Putamen (tissue), 1 donor: ENCODE measurements at places on chromosomes 3 and 15.

DNA sequence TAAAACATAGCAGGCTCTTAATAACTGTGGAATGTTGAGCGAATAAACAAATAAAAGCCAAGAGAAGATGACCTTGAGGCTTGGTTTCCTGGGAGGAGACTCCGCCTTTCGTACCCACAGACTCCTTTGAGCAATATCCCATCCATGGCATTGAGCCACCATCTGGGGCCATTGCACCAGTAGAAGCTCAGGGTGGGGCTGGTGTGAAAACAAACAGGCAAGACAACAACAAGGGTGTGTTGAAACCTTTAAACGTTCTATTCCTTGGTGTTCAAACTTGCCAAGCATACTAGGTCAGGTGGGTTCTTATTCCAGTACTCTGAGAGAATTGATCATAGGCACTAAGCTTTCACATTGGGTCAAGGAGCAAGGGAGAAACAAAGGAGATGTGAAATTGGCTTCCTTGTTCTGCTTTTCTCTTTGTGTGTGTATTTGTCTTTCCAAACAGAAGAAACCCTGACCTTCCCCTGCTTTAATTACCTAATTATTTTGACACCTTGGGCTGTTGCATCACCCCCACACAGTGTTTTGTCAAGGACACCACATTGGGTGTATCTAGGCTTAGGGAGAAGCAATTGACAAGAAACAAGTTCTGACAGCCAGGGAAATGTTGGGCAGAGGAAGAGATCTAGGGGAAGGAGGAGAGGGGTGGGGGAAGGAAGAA lies 105.1 kb upstream of the BCL6 start:
- no peak for DNase-seq

DNA sequence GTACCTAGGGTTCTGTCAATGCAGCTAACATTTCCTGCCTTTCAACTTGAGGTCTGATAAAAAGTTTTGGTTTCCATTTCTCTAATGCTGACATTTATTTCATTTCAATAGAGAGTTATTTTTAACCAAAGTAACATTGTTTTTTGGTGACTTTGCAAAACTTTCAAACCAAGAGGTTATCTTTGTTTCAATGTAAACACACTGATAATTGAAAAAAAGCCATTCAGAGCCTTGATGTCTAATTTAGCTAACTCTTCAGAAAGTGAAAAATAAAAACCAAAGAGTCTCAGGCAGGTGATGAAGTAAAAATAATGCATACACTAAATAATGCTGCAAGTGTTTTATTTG lies 9.6 kb upstream of the TIPARP start:
- DNase-seq = no peak

- no peak for DNase-seq
Observed at GRCh38 chr3:42505128-42505848, 2.8 kb downstream of the VIPR1 start.

- DNase-seq = peak; percentile 60
Observed at GRCh38 chr3:150761831-150762661, 923 bp downstream of the SIAH2 start.

DNA sequence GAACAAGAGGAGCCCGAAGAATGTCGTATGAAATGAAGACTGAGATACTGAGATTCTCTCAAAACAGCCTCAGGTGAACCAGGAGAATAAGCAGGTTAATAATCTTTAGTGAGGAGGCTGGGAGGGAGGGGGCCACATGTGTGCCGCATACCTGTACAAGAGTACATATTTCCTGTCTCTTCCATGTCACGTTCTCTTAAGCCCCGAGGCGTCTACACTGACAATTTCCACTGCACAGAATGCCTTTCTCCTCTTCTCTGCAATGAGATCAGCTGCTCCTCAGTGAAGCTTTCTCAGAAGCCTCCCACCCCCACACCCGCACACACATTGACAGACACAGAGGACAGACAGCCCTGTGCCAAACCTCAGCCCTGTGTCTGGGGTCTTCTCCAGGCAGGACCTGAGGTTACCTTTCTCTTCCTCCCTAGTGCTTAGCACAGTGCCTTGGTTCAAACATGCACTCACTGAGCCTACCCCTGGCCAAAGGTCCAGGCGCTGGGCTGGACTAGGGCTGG lies 55.4 kb downstream of the PDZRN3 start:
- DNase-seq = no peak

GRCh38 chr3:3013317-3014052 lies 96.7 kb downstream of the IL5RA start:
- no peak for DNase-seq

- DNase-seq = no peak
Observed at GRCh38 chr15:56254265-56254664, 10.6 kb upstream of the RFX7 start.
